Fibroblast of the aortic adventitia (primary cell): ENCODE measurements at places on chromosomes 1 and 21.

- DNase-seq, result no peak
These were observed 47.9 kb downstream of the SLC66A1 start for GRCh38 chr1:19360016-19360415.

DNA sequence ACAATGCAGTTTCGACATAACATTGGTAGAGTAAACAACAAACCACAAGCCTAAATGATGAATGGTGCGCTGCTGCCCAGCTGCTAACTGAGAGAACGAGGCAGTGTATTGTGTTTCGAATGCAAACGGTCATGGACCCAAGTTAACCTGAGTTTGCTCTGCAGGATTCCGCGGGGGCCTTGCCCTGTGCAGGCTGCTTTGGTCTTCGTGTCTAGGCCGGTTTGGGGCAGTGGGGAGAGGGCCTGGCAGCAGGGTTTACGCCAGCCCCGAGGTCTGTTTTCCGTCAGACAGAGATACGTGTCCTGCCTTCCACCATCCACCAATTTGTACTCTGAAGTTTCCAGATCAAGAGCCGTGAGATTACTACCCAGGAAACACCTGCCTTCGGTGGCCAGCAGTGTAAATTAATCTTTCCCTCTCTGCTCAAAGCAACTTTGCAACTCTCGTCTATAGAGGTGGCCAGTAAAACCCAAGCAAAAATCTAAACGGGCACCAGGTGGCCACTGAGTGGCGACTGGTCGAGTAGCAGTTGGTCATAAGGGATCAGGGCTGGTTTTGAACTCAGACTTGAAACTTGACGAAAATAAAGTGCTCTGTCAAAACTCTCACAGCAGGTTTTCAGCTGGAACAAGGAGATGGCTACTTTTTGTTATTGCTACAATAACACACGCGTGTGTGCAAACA, 6.3 kb upstream of the PRDM15 start:
- DNase-seq, result no peak

DNA sequence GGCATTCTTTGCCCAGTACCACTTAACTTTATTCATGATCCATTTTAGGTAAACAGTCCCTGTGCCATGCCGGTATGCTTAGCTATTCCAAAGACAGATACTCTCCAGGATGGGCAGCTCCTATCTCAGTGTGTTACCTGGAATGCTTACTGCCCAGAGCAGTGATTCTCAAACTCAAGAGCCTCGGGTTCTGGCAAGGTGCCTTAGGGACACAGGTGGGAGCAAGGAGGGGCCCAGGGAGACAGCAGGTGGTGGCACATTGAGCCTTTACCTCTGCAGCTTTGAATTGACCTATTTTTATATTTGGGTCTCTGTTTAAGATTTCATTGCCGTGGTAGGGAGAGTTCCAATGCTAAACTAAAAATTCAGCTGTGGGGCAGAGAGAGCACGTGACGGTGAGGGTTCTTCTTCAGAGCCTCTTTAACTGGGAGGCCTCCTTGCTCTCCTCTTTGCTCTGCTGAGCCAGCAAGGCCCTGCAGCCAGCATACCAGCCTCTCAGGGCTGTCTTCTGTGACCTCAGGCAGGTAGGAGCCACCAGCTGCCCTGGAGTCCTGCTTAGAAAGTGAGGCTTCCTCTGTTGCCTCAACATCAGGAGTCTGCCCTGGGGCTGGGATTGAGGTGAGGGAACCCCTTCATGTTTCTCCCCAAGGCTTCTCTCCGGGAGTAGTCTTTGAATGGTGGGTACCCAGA, 20.2 kb downstream of the PHGDH start:
- no peak for DNase-seq

- no peak for DNase-seq
These were observed 22.4 kb downstream of the PRCC start for GRCh38 chr1:156789621-156790318.

- peak; percentile 65 for DNase-seq
These were observed 24.9 kb upstream of the C1QA start for GRCh38 chr1:22611530-22611947.

GRCh38 chr1:106875622-106876021, 180.9 kb upstream of the PRMT6 start:
- DNase-seq, result no peak

- DNase-seq, result no peak
These were observed 12.4 kb downstream of the TMCC2 start for GRCh38 chr1:205240118-205240517.

GRCh38 chr1:71621785-71622184, 541.0 kb upstream of the ZRANB2 start:
- DNase-seq, result peak; percentile 51

GRCh38 chr1:21926814-21927532, 10.1 kb downstream of the HSPG2 start:
- DNase-seq, result peak; percentile 98

- no peak for DNase-seq
These were observed 15.3 kb downstream of the CDC7 start for GRCh38 chr1:91515994-91516393.

DNA sequence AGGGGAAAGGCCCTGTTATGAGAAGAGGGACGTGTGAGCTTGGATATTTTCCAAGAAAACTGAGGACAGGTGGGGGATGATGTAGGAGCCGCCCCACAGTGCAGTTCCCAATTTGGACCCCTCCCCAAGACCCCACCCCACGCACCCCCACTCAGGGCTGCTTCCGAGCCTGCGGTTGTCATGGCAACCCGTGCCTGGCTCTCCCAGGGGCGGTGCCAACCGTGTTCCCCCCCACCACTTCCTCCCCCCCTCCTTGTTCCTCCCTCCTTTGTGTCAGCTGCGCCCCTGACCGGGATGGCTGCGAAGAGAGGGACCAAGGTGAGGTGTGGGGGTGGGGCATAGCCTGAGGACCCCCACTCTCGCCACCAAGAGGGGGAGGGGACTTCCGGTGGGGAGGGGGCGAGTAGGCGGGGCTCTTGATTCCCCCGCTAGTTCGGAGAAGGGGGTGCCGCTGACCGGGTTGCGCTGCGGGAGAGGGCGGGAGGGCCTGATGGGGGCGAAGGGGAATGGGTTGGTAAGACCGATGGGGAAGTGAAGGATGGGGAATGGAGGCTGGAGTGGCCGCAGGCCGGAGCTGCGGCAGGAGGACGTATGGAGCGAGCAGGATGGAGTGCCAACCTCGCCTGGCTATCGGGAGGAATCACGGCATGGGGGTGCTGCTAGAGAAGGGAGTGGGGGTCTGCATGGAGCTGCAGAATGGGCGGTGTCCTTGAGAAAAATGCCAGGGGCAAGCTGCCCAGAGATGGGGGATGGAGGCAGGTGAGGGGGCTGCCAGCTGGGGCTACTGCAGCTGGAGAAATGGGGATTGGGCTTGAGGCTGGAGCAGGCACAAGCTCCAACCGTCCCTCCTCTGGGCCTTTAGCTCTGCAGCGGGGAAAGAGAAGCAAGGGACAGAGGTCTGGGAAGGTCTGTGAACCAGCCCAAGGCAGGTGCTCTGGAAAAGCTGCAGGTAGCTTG, 953 bp downstream of the TRIM46 start:
- peak; percentile 28 for DNase-seq

DNA sequence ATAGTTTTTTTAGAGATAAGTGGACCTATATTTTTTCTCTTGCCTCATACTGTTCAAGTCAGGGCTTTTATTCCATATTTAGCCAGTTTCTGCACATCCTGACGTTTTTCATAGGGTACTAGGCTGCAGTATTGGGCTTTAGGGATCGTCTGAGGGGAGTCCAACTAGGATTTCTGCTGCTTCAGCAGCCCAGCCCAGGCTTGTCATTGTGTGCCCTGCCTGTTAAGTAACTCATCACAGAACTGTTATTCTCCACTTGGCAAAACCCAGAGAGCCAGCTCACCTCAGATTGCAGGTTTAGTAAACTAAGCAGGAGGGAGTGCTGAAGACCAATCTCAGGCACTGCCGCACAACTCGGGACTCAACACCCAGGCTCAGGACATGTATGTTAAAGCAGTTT, 2.8 kb downstream of the GALNT2 start:
- DNase-seq, result no peak

GRCh38 chr1:218945050-218945449, 228.6 kb upstream of the LYPLAL1 start:
- peak; percentile 83 for DNase-seq

DNA sequence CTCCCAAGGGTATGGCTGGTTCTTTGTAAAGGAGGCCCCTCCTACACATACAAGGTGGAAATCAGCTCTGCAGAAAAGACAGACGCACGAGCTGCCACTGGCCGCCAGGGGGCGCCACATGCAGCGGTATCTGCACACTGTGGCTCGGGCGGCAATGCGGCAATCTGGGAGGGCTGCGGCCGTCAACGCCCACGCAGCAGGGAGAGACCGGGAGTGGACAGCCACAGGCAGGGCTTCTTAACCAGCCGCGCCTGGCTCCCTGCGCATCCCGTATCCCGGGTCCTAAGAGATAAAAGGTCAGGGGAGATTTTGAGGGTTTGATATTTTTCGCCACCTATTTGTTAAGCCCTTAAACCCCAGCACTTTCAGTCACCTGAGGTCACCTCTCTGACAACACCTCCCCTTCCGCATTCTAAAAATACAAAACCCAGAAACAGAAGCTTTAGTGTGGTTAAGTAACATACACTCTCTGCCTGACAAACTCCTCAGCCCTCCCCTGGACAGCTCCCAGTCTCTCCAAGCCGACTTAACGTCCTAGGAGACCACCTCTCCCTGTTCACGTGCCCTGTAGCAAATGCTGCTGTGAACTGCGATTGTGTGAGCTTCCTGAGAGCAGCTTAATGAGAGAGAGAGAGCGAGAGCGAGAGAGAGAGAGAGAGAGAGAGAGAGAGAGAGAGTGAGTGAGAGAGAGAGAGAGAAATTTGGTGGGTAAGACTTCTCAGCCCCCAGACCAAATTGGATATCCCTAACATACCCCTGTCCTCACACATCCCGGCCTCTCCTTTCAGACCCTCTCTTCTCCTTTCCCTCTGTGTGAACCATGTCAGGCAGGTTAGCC, 13.5 kb upstream of the KCNA2 start:
- peak; percentile 60 for DNase-seq

GRCh38 chr21:46211786-46212720, 16.5 kb downstream of the LSS start:
- no peak for DNase-seq

DNA sequence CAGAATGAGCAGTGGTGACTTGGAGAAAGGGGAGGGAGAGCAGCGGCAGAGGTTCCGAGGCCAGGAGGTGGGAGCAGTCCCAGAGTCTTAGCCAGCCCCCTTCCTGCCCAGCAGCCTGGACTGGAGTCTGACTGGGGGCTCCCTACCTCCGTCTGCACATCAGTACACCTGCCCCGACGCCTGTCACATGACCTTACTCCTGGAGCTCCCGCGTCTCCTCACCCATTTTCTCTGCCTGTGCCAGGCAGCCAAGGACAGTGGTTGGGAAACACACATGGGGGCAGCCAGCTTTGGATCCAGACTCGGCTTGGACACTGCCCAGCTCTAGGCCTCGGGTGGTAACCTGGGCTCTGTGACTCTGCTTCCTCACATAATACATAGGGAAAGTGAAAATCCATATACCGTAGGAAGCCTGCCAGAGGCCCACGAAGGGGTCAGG, 16.9 kb downstream of the ACTRT2 start:
- DNase-seq, result no peak

DNA sequence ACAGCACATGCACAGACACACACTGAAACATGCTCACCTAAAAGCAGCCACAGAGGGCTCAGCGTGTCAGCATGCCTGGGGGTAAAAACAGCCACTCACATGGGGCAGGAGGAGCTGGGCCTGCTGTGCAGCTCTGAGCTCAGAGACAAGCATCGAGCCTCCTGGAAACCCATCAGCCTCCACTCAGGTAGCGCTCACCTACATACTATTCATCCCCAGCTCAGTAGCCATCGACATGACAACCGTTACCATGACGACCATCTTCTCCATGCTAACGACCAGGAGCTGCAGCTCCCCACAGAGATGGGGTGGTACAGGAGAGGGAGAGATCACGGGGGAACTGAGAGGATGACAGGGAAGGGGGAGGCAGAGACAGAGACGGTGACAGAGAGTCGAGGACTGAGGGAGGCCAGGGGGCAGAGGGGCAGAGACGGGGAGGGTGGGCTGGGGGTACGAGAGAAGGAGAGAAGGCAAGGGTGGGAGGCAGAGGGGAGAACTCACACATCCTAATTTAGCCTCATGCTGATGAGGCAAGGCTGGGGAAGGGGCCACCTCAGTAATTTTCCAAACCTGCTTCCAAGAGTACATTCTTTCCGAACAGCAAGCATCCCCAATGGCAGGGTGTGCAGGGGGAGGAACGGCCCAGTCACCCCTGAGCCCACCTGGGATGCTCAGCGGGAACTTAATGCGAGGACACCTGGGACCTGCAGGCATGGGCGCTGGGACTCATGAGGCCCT, 28.4 kb downstream of the SDC3 start:
- no peak for DNase-seq

DNA sequence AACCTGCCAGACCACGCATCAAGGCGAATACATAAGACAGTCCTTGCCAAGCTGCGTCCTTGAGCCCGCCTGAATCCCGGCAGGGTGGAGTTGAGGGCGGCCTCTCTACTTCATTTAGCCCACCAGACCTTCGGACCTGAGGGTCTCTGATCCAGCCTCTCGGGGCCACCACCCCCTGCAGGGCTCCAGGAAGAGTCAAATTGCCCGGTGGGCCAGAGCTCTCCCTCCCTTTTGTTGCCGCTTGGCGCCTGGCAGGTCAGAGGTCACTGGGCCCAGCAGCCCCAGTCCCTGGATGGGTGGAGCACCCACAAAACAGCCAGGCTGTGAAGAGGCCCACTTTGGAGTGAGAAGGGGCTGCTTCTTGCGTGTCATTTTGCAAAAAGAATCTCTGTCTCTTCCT, 9.0 kb downstream of the GNG4 start:
- DNase-seq, result no peak

DNA sequence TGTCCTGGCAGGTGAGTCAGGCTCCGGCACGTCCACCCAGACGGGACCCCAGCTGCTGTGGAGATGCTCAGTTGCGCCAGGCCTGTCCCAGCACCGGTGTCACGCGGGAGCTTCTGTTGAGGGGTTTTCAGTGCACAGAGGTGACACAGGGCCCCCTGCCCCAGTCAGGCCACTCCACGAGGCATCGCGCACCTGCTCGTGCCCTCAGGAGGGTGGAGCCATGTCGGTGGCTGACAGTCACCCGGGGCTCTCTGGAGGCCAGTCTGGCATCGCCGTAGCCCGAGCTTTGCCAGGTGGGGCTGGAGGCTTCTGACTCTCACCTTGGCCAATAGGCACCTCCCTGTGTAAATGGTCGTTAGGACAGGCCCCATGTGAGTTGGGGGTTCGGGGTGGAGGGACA, 11.1 kb downstream of the TMEM240 start:
- no peak for DNase-seq

DNA sequence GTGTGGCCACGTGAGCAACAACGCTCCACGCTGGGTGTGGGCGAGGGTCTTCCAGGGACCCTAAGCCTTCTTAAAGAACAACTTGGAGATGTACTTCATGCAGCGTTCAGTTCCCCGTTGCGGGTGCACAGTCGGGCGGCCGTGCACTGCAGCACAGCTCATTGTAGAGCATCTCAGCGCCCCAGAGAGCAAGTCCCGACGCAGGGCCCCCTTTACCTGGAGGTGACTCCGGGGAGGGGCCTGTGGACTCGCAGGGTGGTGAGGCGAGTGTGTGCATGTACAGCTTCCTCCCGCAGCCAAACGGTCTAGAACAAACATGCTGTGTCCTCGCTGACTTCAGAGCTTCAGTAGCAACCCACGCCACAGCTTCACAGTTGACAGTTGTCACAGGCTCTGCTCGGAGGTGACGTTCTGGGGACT, 19.5 kb downstream of the RRP1 start:
- no peak for DNase-seq
